ENCODE measurements at places on chromosomes 2 and 18.

DNA sequence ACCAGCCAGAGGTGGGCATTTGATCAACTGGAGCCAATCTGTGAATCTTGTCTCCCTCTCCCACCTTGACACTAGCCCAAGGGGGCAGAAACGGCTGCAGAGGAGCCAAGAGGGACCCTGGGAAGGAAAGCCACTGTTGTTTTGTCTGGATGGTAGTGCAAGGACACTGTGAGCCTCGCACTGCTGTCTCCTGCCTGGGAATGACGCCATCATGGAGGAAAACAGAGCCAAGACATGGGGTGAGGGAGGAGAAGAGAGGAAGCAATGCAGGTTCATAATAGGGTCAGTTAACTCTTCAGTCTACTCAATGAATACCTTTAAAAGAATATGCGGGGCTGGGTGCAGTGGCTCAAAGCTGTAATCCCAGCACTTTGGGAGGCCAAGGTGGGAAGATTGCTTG, 231.1 kb upstream of the AGAP1 start:
- no peak for DNase-seq

GRCh38 chr18:66126266-66126665, 375.5 kb downstream of the CDH7 start:
- no peak for DNase-seq

DNA sequence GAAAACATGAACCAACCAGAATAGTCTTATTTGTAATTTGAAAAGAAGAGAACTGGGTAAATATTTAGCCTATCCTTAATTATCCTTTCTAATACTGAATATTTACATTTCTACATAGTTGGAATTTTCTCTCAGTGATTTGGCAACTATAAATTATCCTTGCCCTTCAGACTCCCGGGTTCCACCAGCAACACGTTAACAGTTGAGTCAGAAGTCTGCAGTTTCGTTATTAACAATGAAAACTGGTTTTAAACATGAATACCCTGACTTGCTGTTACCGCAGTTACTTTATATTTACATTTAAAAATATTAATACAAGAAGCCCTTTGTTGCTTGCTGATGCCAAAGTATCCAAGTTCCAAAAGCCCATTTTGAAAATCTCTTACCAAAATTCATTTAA, 673.0 kb downstream of the ARHGAP15 start:
- DNase-seq: no peak

- no peak for DNase-seq
These were observed 95.6 kb upstream of the NABP1 start for GRCh38 chr2:191582355-191582754.

DNA sequence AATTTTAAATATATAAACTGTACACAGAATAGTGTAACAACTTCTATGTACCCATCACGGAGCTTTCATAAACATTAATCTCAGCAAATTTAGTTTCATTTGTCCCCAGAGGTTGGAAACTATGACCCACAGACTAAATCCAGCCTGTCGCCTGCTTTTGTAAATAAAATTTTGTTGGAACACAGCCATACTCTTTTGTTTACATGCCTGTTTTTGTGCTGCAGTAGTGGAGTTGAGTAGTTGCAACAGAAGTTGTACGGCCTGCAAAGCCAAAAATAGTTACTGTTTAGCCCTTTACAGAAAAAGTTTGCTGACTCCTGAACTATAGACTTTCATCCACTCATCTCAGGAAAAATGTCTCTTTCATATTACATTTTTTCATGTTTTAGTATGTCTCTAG, 39.8 kb downstream of the RBM45 start:
- no peak for DNase-seq

GRCh38 chr2:211545582-211545981, 989.2 kb downstream of the CPS1 start:
- no peak for DNase-seq

DNA sequence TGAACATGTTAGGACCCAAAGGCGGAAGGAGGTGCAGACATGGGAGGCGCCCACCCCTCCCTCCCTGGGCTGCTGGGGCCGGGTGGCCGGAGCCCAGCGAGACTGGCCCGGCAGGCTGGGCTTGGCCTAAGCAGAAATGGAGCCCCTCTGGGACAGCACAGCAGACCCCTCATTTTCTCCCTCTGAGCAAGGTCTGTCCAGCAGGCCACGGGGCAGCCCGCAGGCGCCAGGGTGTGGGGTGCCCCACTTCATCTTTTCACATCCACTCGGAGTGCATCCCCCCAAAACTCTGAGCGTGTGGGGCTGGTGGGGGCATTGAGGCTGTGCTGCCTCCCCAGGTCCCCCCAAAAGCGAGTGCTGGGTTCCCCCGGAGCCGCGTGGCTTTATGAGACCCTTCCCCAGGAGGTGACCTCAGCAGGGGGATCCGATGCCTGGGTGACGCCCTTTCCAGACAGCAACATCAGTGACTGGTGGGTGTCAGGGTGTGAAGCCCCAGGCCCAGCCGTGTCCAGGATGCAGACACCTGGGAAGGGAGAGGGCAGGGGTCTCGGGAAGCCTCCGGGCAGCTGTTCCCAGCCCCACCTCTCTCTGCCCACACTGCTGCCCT, 36.7 kb upstream of the GPC1 start:
- no peak for DNase-seq

GRCh38 chr2:117818921-117819320, 4.4 kb downstream of the DDX18 start:
- DNase-seq: no peak

- DNase-seq: peak; percentile 75
These were observed 218.1 kb downstream of the WDR7 start for GRCh38 chr18:56869189-56869777.

DNA sequence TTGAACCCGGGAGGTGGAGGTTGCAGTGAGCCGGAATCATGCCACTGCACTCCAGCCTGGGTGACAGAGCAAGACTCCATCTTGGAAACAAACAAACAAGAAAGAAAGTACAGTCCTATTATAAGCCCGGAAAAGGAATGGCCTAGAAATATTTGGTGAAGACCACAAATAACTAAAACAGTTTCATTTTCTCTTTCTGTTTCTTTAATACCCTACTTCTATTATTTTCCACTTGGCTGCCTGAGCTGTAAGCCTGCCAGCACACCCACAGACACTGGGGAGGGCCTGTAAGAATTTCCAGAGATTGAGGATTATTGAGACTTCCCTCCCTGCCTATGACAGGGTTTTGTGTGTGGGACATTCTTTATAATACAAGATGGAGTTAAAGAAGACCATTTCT, 188.0 kb upstream of the DCC start:
- no peak for DNase-seq

DNA sequence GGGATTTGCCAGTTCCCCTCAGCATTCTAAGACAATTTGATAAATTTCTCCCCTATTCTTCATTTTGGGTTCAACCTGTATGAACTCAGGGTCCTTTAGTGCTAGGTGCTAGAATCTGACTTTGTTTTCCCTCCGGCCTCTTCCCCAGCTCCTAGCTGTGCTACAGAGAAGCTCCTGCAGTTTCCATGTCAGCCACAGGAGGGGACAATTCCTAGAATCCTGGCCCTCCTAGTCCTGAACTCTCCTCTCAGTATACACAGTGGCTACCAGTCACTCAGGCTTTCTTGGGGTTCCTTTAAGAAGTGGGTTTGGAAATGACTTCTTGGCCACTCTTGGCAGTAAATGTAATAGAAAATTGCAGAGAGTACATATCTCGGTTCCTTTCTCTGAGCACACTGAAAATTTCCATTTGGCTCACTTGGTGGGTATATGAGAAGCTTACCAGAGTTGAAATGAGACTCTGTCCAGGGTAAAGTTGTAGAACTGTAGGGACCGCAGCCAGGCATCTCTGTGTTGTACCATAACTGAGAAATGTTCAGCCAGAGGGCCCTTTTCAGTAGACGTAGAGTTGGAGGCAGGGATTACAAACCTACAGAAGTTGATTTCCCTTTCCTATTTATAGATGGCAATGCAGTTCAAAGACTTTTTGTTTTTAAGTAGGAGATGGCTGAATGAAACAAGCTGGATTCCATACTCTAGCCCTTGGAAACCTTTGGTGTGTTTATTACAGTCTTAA, 5.0 kb upstream of the CHST10 start:
- DNase-seq: peak; percentile 67

GRCh38 chr2:70670626-70671025, 97.4 kb downstream of the ADD2 start:
- no peak for DNase-seq

GRCh38 chr2:55232863-55233657, 572 bp downstream of the RPS27A start:
- DNase-seq: no peak

DNA sequence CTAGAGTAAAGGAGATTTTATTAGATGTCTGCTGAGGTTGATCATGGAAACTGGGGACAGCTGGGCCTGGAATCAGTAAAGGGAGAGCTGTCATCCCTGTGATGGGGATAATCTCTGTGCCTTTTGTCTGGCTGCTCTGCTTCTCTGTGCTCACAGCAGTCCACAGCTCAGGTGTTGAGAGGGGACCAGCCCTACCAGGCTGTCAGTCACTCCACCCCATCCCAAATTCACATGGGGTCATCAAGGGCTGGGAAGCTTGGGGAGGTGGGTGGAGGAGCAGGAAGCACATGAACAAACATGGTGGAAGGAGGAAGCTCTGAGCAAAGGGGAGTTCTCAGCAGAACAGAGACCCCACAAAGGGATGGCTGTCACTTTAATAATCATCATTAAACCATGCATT, 13.7 kb upstream of the LRRFIP1 start:
- no peak for DNase-seq

DNA sequence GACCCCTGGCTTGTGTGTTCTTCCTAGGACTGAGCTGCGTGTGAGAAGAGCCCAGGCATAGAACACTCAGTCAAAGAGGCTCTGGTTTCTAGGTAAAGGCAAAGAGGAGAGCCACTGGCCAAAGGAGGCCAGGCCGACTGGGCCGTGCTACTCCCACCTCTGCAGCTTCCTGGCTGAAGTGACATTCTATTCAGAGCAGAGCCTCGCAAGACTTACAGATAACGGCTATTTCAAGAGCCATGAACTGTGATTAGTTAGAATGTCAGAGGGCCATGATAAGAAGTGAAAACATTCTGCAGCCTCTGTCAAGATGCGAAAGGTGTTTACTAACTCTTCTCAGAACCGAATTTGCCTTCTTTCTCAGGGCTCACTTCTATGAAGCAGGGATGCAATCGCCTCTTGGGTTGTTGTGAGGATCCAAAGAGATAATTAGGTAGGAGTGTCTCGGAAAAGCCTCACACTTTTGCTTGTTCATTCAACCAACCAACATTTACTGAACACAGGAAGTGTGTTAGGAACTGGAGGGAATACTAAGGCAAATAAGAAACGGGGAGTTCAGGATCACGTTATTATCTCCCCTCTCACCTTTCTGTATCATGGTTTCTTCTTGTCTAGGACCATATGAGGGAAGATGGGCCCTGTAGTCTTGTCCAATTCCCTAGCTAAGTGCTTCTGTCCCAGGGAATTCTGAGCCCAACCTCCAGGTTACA, 3.4 kb upstream of the DNAJC5G start:
- no peak for DNase-seq

GRCh38 chr2:62202019-62202722, 6.3 kb downstream of the B3GNT2 start:
- DNase-seq: no peak

- no peak for DNase-seq
These were observed 1242.3 kb upstream of the CELF4 start for GRCh38 chr18:38807915-38808314.

DNA sequence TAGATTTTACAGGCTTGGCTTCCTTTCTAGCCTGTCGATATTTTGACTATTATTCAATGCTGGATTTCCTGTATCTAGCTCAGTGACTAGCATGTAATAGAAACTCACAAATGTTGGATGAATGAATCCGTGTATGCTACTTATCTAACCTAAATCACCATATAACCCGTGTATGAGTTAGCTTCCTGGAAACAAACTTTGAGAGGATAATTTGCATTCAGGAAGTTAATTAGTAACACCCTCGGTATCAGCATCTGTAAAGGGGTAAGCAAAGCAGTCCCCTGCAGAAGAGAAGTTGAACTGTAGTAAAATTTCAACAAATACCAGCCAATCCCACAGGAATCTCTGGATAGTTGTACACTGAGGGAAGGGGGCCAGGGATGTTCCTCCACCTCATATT, 269.4 kb upstream of the LRATD1 start:
- DNase-seq: no peak

DNA sequence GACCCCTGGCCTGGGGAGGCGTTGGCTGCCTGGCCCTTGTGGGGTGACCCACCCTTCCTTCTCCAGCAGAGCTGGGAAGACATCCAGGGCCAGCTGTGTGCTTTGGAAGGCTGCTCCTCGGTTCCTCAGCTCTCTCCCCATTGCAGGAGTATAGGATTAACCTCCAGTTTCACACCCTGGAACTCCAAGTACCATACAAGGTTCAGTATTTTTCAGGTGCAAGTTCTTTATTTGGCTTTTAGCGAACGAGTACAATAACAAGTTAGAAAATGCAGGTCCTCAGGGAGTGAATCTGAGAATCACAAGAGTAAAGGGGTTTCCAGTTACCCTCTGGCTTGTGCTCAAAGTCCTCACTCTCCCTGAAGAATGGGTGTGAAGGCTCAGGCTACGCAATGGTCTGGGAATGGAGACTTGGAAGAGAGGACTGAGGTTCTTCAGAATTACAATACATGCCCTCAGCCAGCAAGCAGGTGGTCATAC, 101.2 kb downstream of the APOB start:
- no peak for DNase-seq

GRCh38 chr18:12838178-12838634, 45.8 kb downstream of the PTPN2 start:
- peak; percentile 18 for DNase-seq

DNA sequence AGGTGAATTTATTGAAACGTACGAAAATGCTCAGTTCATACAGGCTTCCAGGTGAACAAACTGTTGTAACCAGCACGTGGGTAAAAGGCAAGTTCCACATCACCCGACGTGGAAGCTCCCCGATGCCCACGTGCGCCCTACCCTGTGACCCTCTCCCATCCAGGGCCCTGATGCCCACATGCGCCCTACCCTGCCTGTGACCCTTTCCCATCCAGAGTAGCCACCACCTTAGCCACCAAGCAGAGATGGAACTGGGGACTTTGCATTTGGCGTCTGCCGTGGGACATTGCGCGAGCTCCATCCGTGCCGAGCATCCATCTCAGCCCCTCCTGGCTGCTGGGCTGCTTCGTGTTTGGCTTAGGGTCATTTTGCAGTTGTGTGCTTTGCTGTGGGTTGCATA, 37.5 kb downstream of the ANO7 start:
- DNase-seq: no peak

DNA sequence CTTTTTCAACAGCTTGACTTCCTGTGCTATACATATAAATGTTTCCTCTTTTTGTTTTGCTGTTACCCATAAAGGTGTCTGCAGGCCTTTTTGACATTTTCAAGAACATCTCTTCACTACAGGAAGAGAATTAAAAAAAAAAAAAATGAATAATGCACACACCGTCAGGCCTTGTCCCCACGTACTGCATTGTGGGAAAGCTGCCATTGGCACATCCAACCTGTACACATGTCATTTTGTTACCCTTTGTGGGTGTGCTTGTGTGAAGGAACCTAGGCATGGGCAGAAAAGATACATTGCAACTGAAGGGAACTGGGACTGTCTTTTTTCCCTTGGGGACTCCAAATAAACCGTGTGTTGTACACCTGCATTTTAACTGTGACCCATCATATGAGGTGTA, 16.8 kb upstream of the TMEM37 start:
- no peak for DNase-seq

All from Kasumi-1 (cell line).